Omental fat pad (tissue), 4 donors: ENCODE measurements at places on chromosomes 12 and 14.

- no peak for DNase-seq
Observed at GRCh38 chr12:27474344-27474743, 27.8 kb downstream of the SMCO2 start.

DNA sequence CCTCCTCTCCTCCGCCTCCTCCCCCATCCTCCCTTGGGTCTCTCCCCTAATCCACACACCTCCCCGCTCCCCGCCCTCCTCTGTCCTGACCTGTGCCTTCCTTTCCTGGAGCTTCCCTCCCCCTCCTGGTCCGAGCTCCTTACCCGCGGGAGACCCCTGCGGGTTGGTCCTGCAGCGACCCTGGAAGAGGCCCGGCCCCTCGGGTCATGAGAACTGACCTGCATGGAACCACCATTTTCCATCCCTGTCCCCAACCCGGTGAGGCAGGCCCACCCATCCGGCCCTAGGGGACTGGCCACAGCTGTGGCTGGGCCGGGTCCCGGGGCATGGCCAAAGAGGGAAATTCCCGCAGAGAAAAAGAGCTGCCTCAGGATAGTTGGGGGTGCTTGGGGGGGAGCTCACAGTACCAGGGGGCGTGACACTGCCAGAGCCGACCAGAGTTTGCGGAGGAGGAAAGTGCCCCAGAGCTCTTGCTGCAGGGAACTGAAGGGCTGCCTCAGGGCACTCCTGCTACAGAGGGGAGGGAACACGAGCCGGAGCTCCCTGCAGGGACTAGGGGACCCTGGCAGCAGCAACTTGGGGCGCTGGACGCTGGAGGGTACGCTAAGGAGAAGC, 613 bp downstream of the ARHGEF40 start:
- DNase-seq, result no peak

DNA sequence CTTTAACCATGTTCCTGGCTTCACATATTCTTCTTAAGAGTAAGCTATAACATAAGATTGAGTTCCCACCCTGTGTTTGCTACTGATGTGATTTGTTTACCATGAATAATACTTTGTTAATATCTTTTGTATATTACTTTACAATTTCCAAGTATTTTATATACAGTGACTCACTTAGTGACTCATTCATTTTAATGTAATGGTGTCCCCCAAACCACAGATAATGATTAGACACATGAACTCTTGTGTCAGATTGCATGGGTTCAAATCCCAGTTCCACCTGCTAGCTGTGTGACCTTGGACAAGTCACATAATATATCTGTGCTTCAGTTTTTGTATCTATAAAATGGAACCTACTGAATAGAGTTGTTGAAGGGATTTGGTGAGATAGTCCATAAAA, 76.1 kb downstream of the MYF5 start:
- DNase-seq, result no peak

DNA sequence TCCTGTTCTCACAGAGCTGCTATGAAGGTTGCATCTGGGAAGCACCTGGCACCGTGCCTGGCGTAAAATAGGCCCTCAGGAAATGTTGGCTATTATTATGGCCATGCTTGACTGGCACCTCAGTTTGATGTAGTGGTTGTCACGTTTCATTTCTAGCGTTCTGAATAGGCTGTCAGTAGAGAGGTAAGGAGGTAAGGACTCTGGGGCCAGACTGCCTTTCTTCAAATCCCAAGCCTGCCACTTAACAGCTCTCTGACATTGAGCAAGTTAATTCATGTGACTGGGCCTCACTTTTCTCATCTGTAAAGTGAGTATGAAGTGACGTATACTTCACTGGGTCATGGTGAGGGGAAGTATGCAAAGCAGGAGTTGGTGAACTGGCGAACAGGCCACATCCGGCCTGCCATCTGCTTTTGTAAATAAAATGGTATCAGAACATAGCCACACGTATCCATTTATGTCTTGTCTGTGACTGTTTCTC, 196.2 kb downstream of the CACNA1C start:
- no peak for DNase-seq

GRCh38 chr12:69189378-69189978, 49.9 kb upstream of the CPSF6 start:
- no peak for DNase-seq

DNA sequence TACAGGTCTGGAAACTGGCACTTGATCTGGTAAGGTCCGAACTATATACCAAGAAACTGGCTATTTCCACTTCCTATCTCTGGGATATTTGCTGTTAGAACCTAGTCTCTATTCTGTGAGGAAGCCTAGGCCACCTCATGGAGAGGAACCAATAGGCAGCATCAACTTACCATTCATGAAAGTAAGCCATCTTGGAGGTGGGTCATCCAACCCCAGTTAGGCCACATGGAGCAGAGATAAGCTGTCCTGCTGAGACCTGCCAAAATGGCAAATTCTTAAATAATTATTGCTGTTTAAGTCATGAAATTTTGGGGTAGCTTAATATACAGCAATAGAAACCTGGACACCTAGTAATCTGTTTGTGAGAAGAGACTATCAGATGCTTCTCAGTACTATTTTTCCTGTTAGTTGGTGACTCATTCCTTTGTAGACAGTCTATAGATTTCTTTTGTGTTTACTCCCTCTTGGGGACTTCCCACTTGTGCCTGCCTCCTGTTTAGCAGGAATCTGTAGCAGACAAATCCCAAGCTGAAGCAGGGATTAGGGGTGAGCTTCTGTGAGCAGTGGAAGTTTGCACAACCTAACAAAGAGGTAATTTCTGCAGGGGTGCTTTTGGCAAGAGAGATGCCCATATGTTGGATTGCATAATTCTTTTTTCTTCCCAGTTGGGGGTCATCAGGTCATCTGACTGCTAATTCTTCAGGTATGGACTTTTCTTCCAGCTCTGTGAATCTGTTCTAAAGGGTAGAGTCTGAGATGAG, 136.8 kb downstream of the IGF1 start:
- no peak for DNase-seq

DNA sequence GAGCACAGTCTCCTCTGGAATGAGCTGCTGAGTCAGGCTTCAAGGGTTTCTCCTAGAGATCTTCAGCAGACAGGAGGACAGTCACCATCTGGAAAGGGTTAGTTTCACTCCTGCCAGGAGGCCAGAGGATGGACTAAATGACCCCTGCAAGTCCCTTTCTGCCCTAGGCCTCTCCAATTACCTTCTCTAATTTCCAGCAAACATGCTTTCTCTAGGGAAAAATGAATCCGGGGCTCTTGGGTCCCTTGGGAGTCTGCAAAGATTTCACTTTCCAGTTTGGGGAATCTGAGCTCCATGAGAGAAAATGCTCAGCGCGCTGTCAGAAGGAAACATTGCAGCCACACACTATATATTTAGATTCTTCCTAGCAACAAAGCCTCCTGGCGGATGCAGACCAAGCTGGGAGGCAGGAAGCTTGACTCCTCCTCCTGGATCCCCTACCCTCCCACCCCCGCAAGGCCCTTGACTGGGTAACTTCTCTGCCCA, 184.4 kb upstream of the CCND2 start:
- DNase-seq, result no peak

- no peak for DNase-seq
Observed at GRCh38 chr14:52400846-52401245, 86.7 kb downstream of the PTGER2 start.

DNA sequence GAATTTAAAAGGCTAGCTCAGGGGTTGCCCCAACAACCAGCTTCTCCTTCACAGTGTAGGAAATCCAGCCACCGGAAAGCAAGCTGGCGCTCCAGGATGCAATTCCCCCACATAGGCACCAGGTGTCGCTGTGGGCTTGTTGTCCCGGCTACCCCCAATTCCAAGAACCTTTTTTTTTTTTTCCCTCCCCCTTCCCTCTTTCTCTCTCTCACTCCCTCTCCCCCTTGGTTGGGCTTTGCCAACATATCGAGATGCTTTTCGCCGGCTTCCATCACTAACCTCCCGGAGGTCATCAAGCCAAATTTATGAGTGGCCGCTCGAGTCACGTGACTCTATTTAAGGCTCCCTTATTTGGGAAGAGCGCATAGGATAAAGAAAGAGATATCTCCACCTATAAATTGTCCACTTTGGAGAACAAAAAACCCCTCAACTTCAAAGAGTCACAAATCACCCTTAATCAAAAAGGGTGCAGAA, at the start of gene HOXC5:
Gene HOXC5, plus strand, starts transcription at position 424 of the 474 bp plus-strand sequence. CDS start 73 bp downstream, outside the sequence.
- DNase-seq, result no peak

DNA sequence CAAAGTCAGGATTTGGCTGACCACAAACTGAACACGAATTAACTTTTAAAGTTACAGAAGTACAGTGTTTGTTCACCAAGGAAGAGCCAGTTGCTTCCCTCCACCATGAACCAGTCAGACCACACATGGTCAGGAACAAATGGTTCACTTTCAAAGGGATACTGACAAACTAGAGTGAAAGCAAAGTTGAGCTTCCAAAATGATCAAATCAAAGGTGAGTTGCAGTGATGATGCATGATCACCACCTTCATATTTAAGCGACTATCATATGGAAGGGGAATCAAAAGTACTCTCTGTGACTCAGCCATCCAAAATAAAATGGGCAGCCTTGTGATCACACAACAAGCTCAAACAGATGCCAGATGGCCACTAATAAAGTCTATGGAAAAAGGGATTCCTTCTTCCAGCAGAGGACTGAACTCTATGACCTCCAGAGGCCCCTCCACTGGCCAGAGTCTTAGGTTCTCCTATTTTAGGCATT, 13.1 kb downstream of the NT5DC3 start:
- DNase-seq, result no peak

GRCh38 chr12:85260896-85261295, 19.1 kb upstream of the ALX1 start:
- no peak for DNase-seq

DNA sequence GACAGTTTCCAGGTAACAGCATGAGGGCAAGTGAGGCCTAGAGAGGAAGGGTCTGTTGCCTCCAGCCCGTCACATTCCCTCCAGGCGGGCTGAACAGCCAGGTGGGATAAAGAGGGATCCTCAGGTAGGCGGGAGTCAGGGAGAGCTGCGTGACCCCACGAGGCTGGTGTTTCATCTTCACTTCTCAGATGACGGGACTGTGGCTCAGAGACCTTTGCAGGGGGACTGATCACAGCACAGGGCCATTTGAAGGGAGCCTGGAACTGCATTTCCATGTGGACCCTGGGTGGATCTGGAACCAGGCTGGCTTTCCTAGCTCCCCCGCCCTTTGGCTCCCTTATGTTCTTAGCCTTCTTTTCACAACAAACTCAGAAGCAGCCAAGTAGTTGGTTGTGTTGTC, 37.4 kb downstream of the SH2B3 start:
- no peak for DNase-seq

DNA sequence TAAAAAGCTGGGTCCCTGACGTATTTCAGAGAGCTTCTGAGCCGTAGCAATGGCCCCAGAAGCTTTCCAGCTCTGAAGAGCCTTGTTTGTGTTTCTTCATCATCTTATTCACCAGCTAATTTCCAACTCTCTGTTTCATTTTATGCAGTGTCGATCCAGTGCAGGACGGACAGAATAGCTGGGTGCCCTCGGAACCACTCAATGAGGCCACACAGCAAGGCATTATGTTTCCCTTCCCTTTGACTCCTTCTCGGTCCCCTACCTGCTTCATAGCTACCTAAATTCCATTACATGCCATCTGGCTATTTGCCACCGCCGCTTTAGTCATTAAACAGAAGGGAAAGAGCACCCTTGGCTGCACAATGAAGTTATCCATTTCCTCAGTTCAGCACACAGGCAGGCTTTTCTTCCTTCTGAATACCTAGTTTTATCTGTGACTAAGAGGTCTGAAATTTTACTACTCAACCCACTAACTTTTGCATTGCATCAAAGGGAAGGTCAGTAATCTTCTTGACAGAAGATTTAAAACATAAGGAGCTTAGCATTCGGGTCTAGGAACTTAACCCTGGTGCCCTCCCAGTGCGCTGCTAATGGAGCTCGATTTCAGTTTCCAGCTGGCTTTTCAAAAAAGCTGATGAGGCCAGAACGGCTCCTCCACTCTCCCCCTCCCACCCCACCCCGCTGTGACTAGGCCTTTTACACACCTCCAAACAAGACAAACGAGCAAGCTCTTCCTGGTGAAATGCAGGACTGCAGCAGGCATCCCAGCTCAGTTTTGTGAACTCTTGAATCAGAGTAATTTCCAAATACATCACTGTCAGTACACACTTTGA, 176.8 kb downstream of the GXYLT1 start:
- DNase-seq, result peak; percentile 36

- no peak for DNase-seq
Observed at GRCh38 chr14:68627868-68628604, 164.8 kb downstream of the ZFP36L1 start.

GRCh38 chr14:61277784-61278183, 3.4 kb downstream of the TMEM30B start:
- DNase-seq, result no peak

- DNase-seq, result no peak
Observed at GRCh38 chr12:54993181-54993835, 8.7 kb upstream of the TESPA1 start.

DNA sequence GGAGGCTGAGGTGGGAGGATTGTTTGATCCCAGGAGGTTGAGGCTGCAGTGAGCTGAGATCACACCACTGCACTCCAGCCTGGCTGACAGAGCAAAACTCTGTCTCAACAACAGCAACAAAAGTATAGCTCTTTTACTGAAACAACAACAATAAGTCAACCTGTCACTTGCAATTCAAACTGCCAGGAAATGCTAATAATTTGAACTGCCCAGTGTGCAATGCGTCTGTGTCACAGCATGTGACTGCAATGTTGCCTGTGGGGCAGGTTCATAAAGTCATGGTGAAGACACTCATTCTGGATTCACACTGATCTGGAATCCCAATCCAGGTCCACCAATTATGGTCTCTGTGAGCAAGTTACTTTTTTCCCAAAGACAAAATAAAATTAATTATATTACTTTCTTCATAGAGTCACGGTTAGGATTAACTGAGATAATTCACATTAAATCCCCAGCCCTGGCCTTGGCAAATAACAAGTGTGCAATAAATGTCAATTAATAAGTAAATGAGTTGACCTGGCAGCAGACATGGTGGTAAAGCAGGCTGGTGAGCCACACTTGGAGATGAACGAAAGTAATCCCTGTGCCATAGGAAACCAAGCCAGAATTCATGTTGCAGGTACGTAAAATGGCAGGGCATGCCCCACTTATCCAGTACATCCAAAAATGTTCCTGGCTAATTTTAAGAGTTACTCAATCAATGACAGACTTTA, 89.1 kb upstream of the CPSF6 start:
- no peak for DNase-seq

- no peak for DNase-seq
Observed at GRCh38 chr12:28024231-28024995, 51.9 kb upstream of the PTHLH start.

DNA sequence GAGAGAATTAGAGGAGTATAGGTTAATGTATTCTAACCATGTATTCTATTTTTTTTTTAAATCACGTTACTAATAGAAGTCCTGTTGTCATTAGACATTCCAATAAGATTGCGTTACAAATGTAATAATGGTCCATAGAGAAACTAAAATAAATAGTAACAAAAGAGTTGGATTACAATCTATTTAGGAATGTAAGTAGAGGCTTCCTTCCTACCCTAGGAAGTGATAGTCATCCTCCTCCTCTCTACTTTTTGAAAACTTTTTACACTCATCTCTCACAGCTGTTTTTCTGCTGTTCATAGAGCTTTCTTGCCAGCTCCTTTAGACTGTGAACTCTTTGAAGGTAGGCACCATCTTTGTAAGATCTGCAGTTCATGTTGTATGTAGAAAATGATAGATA, 23.6 kb downstream of the TRHDE start:
- DNase-seq, result no peak

- DNase-seq, result no peak
Observed at GRCh38 chr12:48823281-48823680, 5.0 kb downstream of the CACNB3 start.
